ENCODE measurements at places on chromosomes 3 and 15. TPM values are rescaled to one million over a fixed set of nuclear protein-coding genes. Genes with fewer than 3 reads are reported as not detected.

The PSMD6 gene
- total RNA-seq = 64.8 TPM

The FEZF2 gene
- total RNA-seq = 1.6 TPM

The KIF15 gene
- total RNA-seq = 13.4 TPM

The PLSCR2 gene
- not detected for total RNA-seq

The P2RY14 gene
- total RNA-seq = 1.4 TPM

The GOLGA6L22 gene
- total RNA-seq = not detected

The RTP3 gene
- not detected for total RNA-seq

The GPR15 gene
- not detected for total RNA-seq

The CSPG5 gene
- 206 TPM for total RNA-seq

The CCR3 gene
- not detected for total RNA-seq

The SPSB4 gene
- total RNA-seq = 7.2 TPM

The GOLGA8O gene
- 0.46 TPM for total RNA-seq

The RBP2 gene
- total RNA-seq = not detected
